Hair follicular keratinocyte (primary cell): ENCODE measurements at places on chromosomes 1 and 21. TPM values are rescaled to one million over a fixed set of nuclear protein-coding genes. Genes with fewer than 3 reads are reported as not detected.

The CD1B gene
- total RNA-seq = not detected in 2 replicates

The PADI4 gene
- not detected in 2 replicates for total RNA-seq

The NPR1 gene
- 0.08 TPM in 1 of 2 replicates, not detected in the other for total RNA-seq

The TSTD1 gene
- 123 and 299 TPM in 2 replicates for total RNA-seq

The CREG1 gene
- 74.6 and 86.9 TPM in 2 replicates for total RNA-seq

The KRTAP19-2 gene
- total RNA-seq = not detected in 2 replicates

The TRPM2 gene
- total RNA-seq = 0.46 TPM in 1 of 2 replicates, not detected in the other

The RPE65 gene
- not detected in 2 replicates for total RNA-seq

The LAX1 gene
- total RNA-seq = not detected in 2 replicates

The CYP4B1 gene
- not detected in 2 replicates for total RNA-seq

The TEDDM1 gene
- total RNA-seq = not detected in 2 replicates

The BEST4 gene
- total RNA-seq = 0.16 TPM in 1 of 2 replicates, not detected in the other

The ADAMTS5 gene
- total RNA-seq = not detected in 2 replicates

The TLR5 gene
- total RNA-seq = 0.08 and 0.27 TPM in 2 replicates

The CCDC185 gene
- total RNA-seq = not detected in 2 replicates

The VHLL gene
- not detected in 2 replicates for total RNA-seq

The OR4F29 gene
- not detected in 2 replicates for total RNA-seq

The CYP4A22 gene
- not detected in 2 replicates for total RNA-seq

The KISS1 gene
- not detected in 2 replicates for total RNA-seq

The OPRD1 gene
- total RNA-seq = not detected in 2 replicates

The SERPINC1 gene
- not detected in 2 replicates for total RNA-seq

The HHIPL2 gene
- total RNA-seq = 0.08 TPM in 1 of 2 replicates, not detected in the other

The SPRR5 gene
- 0.31 TPM in 1 of 2 replicates, not detected in the other for total RNA-seq
